ENCODE measurements at places on chromosomes 16 and 17. TPM values are rescaled to one million over a fixed set of nuclear protein-coding genes. Genes with fewer than 3 reads are reported as not detected.

ST6GALNAC2 gene
- total RNA-seq, result 5.3 TPM

GRCh38 chr17:37391146-37391545 lies 15.4 kb downstream of the C17orf78 start:
- no peak for DNase-seq

DNA sequence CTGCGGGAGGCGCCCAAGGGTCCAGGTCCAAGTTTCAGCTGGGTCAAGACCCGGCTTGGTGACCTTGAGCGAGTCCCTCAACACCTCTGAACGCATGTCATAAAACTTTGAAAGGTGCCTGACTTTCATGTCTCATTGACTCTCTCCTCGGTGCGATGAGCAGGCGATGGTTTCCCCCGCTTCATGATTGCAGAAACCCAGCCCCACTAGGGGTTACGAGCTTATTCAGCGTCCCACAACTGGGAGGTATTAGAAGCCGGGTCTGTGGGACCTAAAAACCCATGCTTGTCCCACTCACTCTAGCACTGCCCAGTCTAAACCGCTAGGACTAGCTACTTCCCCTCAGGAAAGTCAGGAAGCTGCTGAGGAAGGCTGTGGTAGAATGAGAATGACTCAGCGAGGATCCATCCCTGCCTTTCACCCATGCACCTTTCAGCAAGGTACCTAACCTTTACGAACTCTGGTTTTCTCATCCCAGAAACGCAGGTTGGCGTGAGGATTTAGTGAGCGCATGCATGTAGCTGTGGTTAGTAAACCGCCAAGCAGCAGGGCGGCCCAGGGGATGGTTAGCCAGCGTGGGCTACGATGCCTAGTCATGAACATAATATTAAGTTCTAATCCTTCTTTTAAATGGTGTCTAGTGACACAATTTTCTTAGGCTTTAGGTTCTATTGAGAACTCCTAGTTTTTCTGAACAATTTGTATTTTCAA lies 26.2 kb upstream of the RFFL start:
- DNase-seq, result no peak

GRCh38 chr16:55059146-55059545 lies 128.5 kb downstream of the IRX5 start:
- DNase-seq, result no peak

DNA sequence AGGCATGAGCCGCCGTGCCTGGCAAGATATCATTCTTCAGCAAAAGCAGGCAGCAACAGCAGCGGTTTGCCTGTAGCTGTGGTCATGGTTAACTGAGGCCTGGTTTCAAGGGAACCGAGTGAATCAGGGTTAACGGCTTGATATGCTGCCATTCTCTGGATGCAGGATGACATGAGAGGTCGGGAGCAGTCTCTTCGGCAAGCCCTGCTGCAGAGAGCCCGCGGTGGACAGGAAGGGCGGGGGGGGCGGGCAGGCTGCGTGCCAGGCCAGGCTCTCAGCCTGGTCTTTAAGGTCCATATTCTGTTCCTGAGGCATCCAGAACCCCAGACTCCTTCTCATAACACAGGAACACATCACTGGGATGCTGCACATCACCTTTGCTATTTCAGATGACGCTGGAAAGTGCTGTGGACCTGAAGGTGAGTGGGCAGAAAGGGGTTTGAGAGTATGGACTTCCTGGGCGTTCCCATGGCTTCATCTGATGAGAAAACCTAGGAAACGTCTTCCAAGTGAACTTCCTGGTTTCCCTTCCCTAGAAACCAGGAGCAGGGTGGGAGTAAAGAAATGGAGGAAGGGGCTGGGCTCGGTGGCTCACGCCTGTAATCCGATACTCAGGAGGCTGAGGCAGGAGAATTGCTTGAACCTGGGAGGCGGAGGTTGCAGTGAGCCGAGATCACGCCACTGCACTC lies 165.6 kb upstream of the RPH3AL start:
- DNase-seq, result no peak

GRCh38 chr16:71407731-71408130 lies 34.1 kb downstream of the TLE7 start:
- DNase-seq, result no peak

GRCh38 chr16:4193920-4194319 lies 48.0 kb downstream of the SRL start:
- DNase-seq, result no peak

- no peak for DNase-seq
Observed at GRCh38 chr16:27383556-27384243, 18.3 kb upstream of the IL21R start.

DNA sequence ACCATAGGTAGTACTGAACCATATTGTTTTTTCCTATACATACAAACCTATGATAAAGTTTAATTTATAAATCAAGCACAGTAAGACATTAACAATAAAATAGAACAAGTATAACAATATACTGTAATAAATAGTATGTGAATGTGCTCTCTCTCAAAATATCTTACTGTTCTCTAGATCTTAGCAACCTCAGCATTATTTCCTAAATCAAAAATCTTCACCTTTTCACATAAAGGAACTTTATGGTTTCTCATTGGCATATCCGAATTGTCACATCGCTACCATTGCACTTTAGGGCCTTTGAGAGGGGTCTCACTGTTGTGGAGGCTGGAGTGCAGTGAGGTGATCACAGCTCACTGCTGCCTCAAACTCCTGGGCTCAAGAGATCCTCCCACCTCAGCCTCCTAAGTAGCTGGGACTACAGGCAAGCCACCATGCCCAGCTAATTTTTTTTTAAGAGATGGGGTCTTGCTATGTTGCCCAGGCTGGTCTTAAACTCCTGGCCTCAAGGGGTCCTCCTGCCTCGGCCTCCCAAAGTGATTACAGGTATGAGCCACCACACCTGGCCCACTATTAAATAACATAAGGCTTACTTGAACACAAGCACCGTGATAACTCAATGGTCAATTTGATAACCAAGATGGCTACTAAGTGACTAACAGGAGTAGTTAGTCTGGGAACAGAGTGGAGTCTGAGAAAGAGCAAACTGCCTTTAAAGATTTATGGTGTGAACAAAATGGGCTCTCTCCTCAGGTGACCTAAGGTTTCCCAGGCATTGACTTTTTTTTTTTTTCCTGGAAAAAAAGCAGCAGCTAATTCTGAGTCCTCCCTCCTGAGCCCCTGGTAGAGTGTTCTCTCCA lies 2.9 kb upstream of the TMEM97 start:
- DNase-seq, result no peak

DNA sequence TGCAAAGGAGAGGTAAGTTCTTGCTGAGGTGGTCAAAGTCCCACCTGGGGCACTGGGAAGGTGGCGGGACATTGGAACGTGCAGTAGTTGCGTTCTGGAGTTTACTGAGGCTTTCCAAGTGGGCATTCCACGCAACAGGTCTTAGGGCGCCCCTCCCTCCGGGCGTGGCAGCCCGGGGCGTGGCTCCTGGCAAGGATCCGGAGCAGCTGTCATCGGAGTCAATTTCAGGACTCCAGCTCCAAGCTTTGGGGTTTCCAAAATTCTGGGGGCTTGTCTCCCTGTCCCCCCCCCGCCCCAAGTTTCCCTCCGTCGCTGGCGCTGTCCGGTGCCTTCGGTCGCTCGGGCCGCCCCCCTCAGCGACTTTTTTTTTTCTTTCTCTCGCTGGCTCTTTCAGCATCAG lies 43.1 kb upstream of the AMZ2 start:
- peak; percentile 36 for DNase-seq

GRCh38 chr17:19418251-19418992 lies 7.4 kb downstream of the RNF112 start:
- no peak for DNase-seq

GRCh38 chr16:31382485-31383161 lies 10.5 kb upstream of the ITGAD start:
- DNase-seq, result peak; percentile 23

- no peak for DNase-seq
Observed at GRCh38 chr17:8898126-8898525, 30.7 kb upstream of the PIK3R6 start.

- no peak for DNase-seq
Observed at GRCh38 chr16:82360024-82360783, 190.2 kb upstream of the MPHOSPH6 start.

Measured in uterus (tissue), 4 donors.